GM10248 (cell line): ENCODE measurements at places on chromosomes 7 and 10.

DNA sequence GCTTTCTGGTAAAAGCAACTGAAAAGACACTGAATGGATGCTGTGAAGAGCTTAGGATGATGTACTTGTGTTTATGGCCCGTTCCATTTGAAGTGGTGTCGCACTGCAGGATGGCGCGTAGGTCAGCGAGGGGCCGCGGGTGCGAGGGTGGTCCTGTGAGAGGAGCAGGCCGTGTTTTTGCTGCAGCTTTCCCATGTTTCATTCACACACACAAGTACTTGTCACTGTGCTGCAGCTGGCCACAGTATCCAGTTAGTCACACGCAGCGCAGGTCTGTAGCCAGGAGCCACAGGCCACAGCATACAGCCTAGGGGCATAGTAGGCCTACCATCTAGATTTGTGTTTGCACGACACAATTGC, 23.2 kb downstream of the WIPI2 start:
- DNase-seq, result no peak

DNA sequence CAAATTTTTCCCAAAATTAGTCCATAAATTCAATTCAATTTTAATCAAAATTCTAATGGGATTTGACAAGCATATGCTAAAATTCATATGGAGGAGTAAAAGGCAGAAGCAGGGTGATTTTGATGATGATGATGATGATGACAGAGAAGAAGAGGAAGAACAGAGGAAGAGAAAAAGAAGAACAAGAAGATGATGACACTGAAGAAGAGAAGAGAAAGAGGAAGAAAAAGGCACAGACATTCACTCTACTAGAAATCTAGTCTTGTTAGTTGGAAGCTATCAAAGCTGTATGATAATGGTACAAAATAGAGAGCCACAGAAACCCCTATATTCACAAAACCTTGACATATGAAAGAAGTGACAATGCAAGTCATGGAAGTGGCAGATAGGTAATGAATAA, 157.9 kb downstream of the ELMO1 start:
- DNase-seq, result no peak

DNA sequence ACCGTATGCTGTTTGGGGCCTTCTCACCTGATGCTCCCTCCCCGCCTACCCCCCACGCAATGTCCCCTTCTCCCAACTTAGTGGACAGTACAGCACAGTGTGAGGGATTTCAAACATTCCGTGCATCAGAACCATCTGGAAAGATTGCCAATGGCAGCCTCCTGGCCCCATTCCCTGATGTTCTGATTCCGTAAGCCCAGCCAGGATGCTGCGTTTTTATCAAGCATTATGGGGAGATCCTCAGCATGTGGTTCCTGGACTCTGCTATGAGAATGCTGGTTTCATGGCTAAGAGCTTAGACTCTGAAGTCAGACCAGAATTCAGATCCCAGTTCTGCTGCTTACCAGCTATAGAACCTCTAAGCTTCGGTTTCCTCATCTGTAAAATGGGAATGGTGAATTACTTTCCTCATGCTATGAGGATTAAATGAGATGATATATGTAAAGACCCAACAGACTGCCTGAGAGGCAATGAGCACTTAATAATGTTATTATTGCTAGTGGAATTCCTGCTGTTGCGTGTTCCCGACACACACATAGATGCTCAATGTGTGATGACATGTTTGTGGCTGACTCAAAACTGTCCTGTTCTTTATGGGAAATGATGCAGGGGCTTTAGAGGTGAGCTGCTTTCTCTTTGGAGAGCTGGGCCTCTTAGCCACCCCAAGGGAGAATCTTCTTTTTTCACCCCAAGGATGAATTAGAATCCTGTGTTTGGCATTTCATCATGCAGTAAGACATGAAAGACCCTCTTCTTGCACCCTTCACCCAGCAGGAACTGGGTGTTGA, 60.8 kb upstream of the SMNDC1 start:
- no peak for DNase-seq

DNA sequence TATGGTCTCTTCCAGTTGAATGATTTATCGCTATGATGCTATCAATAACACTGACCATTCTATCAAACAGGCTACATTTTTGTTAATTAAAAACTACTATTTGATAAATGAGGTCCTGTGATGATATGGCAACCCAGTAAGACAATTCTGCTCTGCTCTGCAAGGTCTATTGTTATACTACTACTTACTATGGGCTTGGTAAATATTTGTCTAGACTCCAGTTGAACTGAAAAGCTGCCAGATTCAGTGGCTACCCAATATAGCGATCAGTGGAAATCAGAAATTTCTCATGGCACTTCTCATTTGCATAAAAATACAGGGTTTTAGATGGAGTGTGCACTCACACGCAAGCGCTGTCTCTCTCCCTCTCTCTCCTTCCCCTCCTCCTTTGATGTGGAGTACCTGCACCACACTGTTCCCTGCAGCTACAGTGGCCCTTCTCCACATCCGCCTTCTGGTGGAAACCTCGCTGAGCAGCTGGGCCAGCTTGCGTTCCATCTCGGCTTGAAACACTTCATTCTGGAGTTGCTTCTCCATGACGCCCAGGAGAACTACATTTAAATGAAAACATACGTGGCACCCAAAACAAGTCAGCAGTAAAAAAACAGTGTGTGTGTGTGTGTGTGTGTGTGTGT, 77.9 kb downstream of the KIAA1549 start:
- DNase-seq, result no peak

GRCh38 chr10:5737352-5737751, 52.7 kb downstream of the TASOR2 start:
- DNase-seq, result no peak

DNA sequence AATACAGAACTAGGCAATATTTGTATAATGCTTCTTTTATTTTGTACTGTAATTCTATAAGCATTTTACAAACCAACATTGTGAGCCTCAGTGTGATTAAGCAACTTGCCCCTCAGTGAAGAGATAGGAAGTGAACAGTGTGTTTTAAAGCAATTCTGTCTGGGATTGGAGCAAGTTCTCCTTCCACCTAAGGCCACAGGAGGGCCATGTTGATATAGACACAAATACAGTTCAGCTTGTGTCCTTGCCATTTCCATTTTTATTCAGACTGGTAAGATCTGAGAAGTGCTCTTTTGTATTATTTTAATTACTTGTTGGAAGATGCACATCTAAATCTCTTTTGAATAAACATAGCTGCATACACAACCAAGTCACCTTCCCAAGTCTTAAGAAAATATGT, 416.3 kb upstream of the COBL start:
- DNase-seq, result no peak

DNA sequence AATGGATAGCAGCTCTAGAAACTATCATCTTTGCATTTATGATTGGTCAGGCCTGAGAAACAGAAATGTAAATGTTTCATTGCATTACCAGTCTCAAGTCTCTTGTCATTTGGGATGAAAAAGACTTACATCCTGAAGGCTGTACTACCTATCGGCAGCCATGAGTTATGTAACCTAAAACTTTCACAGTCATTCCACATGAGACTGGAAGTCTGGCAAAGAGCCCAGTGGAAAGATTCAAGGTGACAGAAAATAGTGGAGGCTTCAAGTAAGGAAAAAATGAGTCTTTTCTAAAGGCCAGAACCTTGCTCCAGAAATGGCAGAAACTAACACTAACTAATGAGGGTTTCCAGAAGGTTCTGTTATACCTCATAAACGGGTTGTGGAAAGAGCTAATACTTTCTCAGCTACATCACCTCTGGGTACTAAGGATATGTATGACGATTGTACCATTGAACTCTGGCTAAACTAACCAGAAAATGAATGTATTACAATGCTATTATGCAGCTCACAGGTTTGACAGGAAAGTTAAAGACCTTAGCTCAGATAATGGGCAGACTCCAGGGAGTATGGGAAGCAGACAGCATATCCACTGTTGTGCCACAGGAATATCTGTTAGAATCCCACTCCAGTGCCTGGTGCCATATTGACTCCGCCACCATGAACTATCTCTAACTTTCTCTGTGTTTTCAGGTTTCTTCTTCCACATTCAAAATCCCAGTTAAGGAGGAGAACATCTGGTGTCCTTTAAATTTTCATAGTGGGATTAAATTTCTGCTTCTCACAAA, 41.7 kb upstream of the DYNC1I1 start:
- no peak for DNase-seq

GRCh38 chr10:30782537-30783461, 153.2 kb upstream of the LYZL2 start:
- DNase-seq, result no peak

GRCh38 chr10:92413519-92413918, 122.6 kb downstream of the MARCHF5 start:
- no peak for DNase-seq

DNA sequence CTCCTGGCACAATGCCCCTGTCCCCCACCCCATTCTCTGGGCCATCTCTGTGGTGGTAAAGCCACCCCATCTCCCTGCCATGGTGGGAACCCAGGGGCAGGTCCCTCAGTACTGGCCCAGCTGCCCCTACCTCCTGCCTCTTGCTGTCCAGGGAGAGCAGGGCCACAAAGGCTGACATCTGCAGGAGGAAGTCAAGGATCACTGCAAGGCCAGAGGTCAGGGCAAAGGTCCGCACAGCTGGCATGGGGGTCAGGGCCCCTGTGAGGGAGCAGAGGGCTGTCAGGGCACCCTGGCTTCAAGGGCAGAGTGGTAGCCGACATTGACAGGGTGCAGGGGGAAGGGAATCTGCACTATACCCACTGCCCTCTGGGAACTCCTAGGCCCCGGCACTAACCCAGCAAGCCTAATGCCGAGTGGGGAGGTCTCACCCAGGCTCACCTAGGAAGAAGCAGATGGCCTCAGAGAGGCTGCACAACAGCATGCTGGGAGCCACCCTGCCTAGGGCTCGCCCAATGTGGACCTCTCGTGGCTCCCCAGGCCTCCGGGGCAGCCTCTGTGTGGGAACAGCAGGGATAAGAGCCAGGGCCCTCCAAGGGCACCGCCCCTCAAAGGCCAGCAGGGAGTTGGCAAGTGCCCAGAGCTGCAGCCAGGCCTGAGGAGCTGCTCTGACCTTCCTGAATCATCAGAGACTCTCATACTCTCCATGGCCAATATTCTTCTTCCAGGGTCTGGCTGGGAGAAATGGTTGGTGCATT, 7.7 kb downstream of the NPC1L1 start:
- peak; percentile 17 for DNase-seq

- no peak for DNase-seq
These were observed 134.9 kb upstream of the CACNA2D1 start for GRCh38 chr7:82578430-82578829.

DNA sequence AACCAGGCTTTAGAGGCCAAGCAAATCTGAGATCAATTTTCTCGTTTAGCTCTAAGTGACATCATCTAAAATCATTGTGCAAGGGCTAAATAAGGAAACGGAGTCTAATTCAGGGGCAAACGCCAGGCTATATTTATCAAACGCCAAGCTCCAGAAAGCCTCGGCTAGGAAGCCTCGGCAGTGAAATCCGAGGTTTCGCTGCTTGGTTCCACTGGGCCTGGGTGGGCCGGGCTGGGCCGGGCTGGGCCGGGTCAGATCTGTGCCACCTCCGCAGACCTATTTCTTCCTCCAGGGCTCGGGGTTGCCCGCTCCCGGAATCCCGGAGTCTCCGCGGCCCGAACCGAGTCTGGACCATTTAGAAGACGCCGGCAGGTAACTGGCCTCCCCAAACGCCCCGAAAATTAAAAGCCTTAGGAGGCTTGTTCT, 459 bp upstream of the FEZF1 start:
- no peak for DNase-seq
